ENCODE measurements at places on chromosomes 12 and 14.

DNA sequence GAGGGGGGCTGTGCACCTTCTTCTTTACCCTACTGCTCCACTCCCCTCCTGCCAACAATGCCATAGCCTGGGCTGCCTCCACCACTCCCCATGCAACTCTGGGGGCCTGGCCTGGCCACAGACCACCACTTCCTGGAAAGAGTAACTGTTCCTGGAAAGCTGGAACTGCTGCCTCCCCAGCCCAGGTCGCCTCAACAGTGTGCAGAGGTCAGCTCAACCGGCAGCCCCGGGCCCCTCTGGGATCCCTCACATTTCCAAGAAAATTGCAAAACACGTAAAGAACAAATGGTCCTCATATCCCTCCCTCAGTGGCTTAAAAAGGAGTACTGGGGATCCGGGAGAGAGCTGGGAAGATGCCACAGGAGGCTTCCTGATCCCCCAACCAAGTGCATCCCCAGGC lies 22.4 kb upstream of the DIO3 start:
- peak; percentile 54 for DNase-seq

GRCh38 chr14:75979648-75980565 lies 1.9 kb downstream of the TGFB3 start:
- DNase-seq: peak; percentile 68

- peak; percentile 91 for DNase-seq
These were observed 50.8 kb upstream of the ZFP36L1 start for GRCh38 chr14:68843471-68844209.

DNA sequence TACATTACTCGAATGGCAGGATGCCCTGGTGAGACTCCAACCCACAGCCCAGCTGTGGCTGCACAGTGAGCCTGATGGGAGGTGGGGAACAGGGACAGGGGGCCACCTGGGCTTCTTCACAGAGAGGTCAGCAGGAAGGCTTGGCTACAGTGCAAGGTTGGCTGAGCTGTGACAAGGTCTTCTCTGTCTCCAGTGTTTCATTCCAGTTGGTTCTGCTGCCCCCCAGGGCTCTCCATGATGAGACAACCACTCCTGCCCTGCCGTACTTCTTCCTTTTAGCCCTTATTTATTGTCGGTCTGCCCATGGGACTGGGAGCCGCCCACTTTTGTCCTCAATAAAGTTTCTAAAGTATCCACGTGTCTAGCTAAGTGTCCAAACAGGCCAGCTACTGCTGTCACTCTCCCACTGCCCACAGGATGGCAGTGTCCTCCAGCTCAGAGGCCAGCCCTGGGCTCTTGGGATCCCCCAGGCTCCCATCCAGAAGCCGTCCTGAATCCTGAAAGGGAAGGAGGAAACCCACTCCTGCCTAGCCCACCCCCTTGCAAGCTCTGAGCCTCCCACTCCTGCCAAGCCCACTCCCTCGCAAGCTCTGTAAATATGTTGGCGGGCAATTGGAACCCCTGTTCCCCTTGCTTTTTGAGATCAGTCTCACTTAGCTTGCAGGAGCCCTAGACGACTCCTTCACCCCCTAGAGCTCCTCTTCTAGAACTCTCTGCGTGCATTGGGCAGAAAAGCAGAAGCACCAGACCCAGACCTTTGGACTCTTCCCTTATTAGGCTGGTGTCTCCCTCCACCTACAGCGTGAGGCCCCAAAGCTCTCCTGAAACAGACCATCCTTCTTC lies 5.4 kb downstream of the C1QL4 start:
- DNase-seq: peak; percentile 84

GRCh38 chr12:117699575-117699974 lies 269.2 kb downstream of the KSR2 start:
- no peak for DNase-seq

GRCh38 chr12:70645494-70646317 lies 8.5 kb upstream of the PTPRB start:
- peak; percentile 51 for DNase-seq

GRCh38 chr12:87815771-87816585 lies 213.2 kb downstream of the C12orf50 start:
- DNase-seq: no peak

All from right hindlimb (tissue), 1 donor.